Thymus (tissue), 14 donors: ENCODE measurements at places on chromosomes 16 and 17. TPM values are rescaled to one million over a fixed set of nuclear protein-coding genes. Genes with fewer than 3 reads are reported as not detected.

C16orf96 gene
- 0.05 TPM for total RNA-seq

DNA sequence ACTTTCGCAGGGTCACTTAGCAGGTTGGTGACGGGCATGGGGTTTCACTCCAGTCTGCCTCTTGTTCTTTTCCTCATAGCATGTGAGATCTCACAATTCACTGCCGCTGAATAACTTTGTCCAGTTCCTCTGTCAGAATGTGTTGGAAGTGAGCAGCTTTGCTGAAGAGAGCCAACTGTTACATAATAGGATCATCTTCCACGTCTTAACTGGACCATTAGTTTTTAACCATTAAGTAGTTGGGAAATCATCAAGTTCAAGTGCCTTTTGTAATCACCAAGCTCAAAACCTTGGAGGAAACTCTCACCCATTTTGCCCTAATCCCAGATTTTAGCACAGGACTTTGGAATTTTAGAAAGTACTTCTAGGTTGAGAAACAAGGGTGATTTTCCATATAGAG lies 290.6 kb downstream of the WWOX start:
- no peak for DNase-seq

DNA sequence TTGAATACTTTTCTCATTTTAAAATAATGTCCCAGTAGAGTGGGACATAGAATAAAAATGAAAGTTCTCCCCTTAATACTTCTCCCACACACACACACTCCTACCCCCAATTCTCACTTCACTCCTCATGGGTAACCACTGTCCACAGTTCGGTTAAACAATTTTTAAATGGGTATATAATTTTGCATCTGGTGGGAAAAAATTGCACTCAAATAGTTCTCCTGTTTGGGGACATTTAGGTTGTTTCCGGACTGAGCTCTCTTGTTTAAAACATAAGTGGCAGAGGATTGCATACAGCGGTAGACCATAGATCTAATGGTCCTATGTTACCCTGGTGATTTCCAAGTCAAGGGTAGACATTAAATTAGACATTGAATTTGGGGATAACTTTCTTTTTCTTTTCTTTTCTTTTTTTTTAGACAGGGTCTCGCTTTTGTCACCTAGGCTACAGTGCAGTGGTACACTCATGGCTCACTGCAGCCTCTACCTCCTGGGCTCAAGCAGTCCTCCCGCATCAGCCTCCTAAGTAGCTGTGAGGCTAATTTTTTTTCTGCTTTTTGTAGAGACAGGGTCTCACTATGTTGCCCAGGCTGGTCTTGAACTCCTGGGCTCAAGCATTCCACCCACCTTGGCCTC lies 138.3 kb downstream of the SOCS1 start:
- DNase-seq: no peak

GRCh38 chr17:35519439-35519838 lies 18.0 kb downstream of the SLFN12L start:
- no peak for DNase-seq

GRCh38 chr17:67487506-67487905 lies 110.4 kb downstream of the PITPNC1 start:
- DNase-seq: no peak
